T1000 (cell line): ENCODE measurements at places on chromosomes 7 and 10.

GRCh38 chr10:2839081-2839725 is 228.1 kb upstream of the PFKP start:
- DNase-seq = no peak

DNA sequence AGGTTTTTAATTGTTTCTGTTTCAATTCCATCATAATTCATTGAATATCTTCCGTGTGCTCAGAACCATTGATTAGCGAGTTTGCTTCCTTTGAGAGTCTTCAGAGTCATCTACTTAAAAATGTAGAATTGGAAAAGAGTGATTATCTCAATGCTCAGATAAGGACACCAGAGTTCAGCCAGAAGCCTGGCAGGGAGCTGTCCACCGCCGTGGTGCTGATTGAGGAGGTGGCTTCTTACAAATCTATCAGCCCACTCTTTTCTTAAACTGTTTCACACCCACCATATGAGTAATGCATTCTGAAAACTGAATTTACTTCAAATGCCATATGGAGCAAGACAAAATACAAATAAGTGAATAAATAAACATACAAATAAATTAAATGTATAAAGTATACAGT is 79.3 kb downstream of the INSYN2A start:
- DNase-seq = peak; percentile 36

GRCh38 chr10:110410329-110411046 is 87.2 kb upstream of the DUSP5 start:
- peak; percentile 77 for DNase-seq

DNA sequence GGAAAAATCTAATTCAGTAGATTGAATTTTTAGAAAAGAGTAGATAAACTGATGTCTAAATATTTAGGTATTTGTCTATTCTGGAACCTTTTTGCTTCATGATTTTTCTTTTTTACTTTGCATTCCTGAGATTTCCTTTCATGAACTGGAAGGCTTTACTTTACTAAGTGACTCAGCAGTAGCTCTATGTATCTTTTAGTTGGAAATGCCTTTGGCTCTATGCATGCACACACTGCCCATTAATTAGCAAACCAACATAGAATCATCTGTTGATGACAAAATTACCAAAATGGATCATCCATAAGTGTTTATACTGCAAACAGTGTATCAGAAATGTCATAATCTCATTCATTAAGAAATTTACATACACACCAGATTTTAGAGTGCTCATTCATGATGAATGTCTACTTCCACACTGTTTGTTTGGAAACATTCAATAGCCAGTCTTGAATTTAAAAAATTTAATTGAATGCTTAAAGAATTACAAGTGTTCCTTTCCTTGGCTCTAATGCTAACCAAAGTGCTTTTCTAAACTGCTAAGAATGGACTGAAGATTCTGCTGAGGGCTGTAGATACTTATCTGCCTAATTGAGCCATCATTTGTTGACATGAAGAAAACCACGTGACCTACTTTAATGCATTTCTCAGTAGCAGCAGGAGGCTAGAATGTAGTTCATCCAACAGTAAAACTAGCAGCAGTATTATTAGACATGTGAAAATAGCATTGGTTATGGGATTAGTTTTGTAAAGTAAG is 282.0 kb downstream of the ADK start:
- no peak for DNase-seq

- no peak for DNase-seq
Observed at GRCh38 chr10:98344589-98345038, 70.4 kb downstream of the PYROXD2 start.

DNA sequence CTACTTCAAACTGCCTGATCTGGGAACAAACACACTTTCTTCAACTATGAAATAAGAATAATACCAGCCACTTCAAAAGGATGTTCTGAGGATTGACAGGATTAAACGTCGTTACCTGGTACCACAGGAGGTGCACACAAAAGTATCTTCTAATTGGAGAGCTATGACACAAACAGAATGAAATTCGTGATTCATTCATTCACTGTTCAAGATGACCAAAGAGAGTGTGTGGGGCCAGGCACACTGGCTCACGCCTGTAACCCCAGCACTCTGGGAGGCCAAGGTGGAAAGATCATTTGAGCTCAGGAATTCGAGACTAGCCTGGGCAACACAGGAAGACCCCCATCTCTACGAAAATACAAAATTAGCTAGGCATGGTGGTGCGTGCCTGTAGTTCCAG is 50.9 kb downstream of the SFMBT2 start:
- no peak for DNase-seq

GRCh38 chr10:117899181-117899683 is 147.5 kb downstream of the RAB11FIP2 start:
- DNase-seq = no peak

DNA sequence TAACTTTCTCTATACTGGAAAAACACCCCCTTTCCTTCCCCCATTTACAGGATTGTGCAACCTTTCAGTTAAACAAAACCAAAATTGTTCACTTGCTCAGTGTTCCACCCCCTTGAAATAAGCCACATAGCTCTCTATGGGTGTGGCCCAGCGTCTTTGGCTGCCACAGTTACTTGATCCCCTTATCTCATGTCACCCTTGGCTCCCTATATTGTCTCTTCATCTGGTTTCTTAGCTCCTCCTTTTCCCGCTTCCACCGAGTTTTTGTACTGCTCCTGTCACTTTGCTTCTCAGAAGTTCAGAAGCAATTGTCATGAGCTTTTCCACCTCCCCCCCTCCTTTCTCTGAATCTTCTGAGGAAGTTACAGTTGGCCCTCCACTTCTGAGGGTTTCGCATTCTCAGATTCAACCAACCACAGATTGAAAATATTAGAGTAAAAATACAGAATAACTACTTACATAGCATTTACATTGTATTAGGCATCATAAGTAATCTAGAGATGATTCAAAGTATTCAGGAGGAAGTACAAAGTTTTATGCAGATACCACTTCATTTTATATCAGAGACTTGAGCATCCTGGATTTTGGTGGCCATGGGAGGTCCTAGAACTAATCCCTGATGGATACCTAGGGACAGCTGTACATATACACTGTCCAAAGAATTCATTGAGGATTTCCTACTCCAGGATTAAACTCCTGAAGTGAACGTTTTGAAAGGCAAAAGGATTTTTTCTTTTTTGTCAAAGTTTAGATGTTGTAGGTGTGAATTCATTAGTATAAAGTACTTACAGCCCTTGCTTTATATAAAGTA is 60.4 kb downstream of the ADD3 start:
- no peak for DNase-seq

DNA sequence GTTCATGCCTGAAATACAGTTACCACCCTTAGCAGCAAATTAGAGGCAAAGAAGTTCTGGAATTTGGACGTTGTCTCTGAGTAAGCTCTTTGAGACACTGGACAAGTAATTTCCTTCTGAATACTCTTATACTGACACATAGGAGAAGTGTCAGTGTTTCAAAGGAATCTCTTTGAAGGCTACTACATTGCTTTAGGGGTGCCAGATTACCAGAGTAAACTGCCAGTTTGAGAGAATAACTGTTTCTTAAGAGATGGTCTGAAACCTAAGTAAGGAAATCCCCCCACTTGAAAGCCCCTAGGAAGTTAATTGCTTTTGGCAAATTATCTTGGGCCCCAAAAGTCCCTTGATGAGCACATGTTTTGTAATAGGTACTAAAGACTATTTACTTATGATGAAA is 3.4 kb downstream of the FAS start:
- DNase-seq = no peak

DNA sequence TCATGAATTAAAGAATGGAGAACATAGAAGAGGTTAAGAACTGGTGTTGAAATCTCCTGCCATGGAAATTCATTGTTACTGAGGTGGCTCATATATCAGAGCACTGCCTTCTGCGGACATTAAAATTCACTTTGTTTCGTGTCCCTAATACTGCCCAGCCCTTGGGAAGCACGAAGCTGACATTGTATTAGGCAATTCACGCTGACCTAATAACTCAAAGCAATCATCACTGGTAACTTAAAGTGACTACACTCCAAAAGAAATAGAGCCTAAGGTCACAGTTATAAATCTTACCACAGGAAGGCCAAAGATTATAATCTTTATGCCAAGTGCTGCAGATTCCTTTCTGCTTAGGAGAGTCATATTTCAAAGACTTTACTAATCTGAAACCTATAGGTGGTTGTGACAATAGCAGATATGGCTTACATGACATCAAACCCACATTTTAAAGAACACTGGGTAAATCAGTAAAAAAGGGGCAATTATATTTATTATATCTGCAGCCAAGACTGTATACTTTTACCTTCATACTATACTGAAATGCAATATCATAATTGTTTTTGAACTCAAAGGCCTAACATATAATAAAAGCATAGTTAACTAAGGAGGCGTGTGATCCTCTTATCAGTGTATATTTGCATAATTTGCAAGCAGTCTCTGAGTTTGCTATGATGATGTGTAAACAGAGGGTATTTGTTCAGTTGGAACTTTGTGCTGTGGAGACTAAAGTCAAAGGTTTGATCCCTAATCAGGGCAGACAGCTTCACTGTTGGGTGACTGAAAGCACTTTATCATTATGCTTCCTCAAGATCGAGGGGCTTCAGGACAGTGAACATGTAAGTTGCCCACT is 51.9 kb upstream of the CAPZA2 start:
- DNase-seq = no peak

GRCh38 chr10:129415215-129416140 is 51.6 kb upstream of the MGMT start:
- DNase-seq = no peak

GRCh38 chr7:41002741-41003610 is 699.9 kb downstream of the INHBA start:
- DNase-seq = no peak

GRCh38 chr7:116538138-116538537 is 13.3 kb downstream of the CAV1 start:
- DNase-seq = no peak

DNA sequence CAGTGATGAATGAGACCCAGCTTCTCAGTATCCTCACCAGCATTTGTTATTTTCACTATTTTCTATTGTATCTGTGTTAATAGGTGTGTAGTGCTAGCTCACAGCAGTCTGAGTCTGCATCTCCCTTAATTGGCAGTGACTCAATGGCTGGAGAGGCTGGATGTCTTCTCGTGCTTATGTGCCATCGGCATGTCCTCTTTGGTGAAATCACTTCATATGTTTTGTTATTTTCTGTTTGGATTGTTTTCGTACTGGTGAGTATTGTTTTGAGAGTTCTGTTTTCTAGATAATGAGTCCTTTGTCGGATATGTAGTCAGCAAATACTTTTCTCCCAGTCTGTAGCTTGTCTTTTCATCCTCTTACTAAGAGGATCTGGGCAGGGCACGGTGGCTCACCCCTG is 66.1 kb downstream of the AMZ1 start:
- no peak for DNase-seq

DNA sequence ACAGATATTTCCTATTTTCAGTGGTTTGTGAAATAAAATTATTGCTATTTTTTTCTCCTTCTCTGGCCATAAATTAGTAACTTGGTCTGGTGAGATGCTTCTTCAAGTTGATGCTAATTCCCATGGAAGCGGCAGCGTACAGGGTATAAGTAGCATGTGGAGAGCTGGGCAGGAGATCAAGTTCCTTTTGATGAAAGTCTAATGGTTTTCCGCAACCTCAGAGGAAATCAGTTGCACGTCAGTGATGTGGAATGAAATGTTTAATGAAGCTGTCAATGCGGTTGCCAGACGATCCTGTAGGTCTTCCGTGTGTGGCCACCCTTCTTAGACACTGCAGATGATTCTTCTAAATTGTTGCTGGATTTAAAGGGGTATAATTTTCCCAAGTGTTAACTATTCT is 236.4 kb upstream of the GRM3 start:
- DNase-seq = no peak

DNA sequence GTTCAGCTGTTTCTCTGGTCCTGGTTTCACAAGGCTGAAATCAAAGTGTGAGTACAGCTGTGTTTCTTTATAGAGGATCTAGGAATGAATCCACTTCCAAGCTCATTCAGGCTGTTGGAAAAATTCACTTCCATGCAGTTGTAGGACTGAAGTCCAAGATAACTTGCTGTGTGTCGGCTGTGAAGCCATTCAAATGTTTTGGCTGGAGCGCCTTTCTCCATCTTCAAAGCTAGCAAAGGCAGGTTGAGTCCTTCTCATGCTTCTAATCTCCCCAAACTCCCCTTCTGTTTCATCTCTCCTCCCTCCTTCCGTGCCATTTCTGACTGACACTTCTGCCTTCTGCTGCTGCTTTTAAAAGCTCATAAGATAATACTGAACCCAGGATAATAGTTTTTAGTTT is 1195.4 kb upstream of the LRRN3 start:
- DNase-seq = no peak

GRCh38 chr10:60282771-60283353 is 106.8 kb downstream of the ANK3 start:
- no peak for DNase-seq

- DNase-seq = no peak
Observed at GRCh38 chr7:105760551-105761447, 115.6 kb downstream of the ATXN7L1 start.

DNA sequence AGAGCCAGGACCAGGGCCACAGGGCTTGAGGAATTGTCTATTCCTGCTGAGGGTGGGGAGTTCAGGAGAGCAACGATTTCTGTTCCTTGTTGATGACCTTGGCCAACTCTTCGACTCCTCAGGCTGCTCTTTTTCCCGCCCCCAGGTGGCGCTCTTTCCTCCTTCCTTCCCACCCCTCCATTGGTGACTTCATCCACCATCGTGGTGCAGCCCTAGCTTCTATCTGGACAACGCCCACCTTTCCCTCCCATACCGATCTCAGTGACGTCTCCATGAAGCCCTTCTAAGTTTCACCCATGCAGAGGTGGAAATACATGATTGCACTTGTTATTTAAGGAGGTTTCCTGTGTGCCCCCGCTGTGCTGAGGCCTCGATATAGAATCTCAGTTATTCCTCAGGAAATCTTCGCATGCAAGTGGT is 22.1 kb upstream of the CARD11 start:
- no peak for DNase-seq

- DNase-seq = no peak
Observed at GRCh38 chr7:2675256-2675764, 12.7 kb upstream of the AMZ1 start.
